ENCODE measurements at places on chromosomes 4 and X.

- H3K4me3 ChIP-seq: no peak overlapping the region
- H3K4me1 ChIP-seq: no peaks in the 10 kb centered on the region
Observed at GRCh38 chr4:120156120-120156718, 89.6 kb upstream of the MAD2L1 start.

GRCh38 chr4:53654300-53654758, 63.0 kb upstream of the LNX1 start:
- no peak overlapping the region for H3K4me3 ChIP-seq
- DNase-seq: no peak
- no peak overlapping the region for H3K27ac ChIP-seq
- no peaks in the 10 kb centered on the region for H3K4me1 ChIP-seq
- no peaks in the 10 kb centered on the region for H3K36me3 ChIP-seq
- peaks cover 8% of the 10 kb centered on the region for H3K27me3 ChIP-seq

GRCh38 chr4:105551965-105552746, at the start of gene ARHGEF38:
TSS of gene ARHGEF38 (plus strand) at chr4:105552620. CDS start at chr4:105552766, 146 bp downstream.
- H3K4me1 ChIP-seq: peaks cover 6% of the 10 kb centered on the region
- H3K27ac ChIP-seq: no peak within 1 kb of the TSS
- DNase-seq: no peak
- H3K36me3 ChIP-seq: no peaks in the 10 kb centered on the region
- H3K27me3 ChIP-seq: no peaks in the 10 kb centered on the region

GRCh38 chrX:71301195-71301924, at the start of gene ITGB1BP2:
TSS of gene ITGB1BP2 (plus strand) at chrX:71301750. CDS start at chrX:71301807, 57 bp downstream.
- H3K4me3 ChIP-seq: no peak within 1 kb of the TSS
- no peaks in the 10 kb centered on the region for H3K27me3 ChIP-seq
- H3K36me3 ChIP-seq: no peaks in the 10 kb centered on the region
- H3K27ac ChIP-seq: no peak within 1 kb of the TSS

- no peak overlapping the region for H3K27ac ChIP-seq
- no peaks in the 10 kb centered on the region for H3K27me3 ChIP-seq
- H3K36me3 ChIP-seq: no peaks in the 10 kb centered on the region
Observed at GRCh38 chrX:43560247-43560946, 95.7 kb upstream of the MAOA start.

DNA sequence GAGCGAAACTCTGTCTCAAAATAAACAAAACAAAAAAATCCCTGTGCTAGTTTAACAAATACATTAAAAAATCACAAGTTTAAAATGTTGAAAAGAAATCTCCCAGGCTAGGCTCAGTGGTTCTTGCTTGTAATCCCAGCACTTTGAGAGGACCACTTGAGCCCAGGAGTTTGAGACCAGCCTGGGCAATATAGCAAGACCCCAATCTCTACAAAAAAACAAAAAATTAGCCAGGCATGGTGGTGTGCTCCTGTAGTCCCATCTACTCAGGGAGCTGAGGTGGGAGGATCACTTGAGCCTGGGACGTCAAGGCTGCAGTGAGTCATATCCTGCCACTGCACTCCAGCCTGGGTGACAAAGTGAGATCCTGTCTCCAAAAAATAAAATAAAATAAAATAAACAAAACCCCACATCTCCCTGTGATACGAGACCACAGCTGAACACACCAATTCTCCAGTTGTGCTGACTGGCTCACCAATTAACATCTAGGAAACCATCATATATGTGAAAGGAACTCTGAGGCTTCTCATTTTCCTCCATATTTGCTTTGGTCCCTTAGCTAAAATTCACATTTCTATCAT, 7.3 kb downstream of the RPS4X start:
- no peak overlapping the region for H3K27ac ChIP-seq
- peaks cover 61% of the 10 kb centered on the region for H3K36me3 ChIP-seq
- peaks cover 9% of the 10 kb centered on the region for H3K4me1 ChIP-seq
- H3K4me3 ChIP-seq: no peak overlapping the region
- no peaks in the 10 kb centered on the region for H3K27me3 ChIP-seq
- no peak for DNase-seq

- no peak overlapping the region for H3K27ac ChIP-seq
- no peaks in the 10 kb centered on the region for H3K27me3 ChIP-seq
- H3K4me3 ChIP-seq: no peak overlapping the region
- no peaks in the 10 kb centered on the region for H3K4me1 ChIP-seq
- DNase-seq: no peak
Observed at GRCh38 chr4:19285146-19285545, 966.6 kb upstream of the SLIT2 start.

DNA sequence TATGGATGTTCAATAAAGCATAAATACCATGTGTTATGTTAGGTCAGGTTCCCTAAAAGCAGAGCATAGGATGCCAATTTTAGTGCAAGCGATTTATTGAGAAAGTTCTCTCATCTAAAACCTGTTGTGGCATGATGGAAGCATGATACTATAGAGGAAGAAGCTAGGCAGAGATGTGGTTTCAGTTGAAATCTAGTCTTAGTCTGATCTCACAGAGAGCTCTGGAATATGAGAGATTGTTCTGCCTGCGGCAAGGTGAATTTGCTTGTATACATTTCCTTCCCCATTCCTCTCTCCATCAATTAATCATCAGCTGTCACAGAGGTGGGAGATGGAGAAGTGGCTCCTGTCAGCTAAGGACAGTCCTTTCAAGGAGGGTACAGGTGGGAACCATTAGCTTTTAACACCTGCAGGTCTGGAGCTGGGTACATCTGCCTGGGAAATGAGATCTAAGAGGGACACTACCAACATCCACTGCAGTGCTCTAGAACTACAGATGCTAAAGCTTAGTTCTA, 252.4 kb downstream of the CFAP299 start:
- H3K4me3 ChIP-seq: no peak overlapping the region
- H3K4me1 ChIP-seq: no peaks in the 10 kb centered on the region
- DNase-seq: no peak
- H3K36me3 ChIP-seq: no peaks in the 10 kb centered on the region
- H3K27me3 ChIP-seq: no peaks in the 10 kb centered on the region
- H3K27ac ChIP-seq: no peak overlapping the region

DNA sequence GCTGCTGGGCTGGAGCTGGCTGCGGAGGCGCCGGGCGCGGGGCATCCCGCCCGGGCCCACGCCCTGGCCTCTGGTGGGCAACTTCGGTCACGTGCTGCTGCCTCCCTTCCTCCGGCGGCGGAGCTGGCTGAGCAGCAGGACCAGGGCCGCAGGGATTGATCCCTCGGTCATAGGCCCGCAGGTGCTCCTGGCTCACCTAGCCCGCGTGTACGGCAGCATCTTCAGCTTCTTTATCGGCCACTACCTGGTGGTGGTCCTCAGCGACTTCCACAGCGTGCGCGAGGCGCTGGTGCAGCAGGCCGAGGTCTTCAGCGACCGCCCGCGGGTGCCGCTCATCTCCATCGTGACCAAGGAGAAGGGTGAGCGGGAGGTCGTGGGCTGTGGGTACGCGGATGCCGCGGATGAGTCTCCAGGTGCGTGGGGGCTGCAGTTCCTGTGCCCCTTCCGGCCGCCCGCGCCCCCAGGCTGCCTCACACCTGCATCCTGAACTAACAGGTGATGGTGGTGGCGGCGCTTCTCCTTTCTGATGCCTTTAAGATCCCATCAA, 499 bp downstream of the CYP2U1 start:
- H3K27me3 ChIP-seq: no peaks in the 10 kb centered on the region
- DNase-seq: peak; percentile 38
- no peaks in the 10 kb centered on the region for H3K36me3 ChIP-seq
- H3K27ac ChIP-seq: no peak overlapping the region
- H3K4me1 ChIP-seq: peaks cover 17% of the 10 kb centered on the region
- H3K4me3 ChIP-seq: peak overlapping the region; percentile 91

DNA sequence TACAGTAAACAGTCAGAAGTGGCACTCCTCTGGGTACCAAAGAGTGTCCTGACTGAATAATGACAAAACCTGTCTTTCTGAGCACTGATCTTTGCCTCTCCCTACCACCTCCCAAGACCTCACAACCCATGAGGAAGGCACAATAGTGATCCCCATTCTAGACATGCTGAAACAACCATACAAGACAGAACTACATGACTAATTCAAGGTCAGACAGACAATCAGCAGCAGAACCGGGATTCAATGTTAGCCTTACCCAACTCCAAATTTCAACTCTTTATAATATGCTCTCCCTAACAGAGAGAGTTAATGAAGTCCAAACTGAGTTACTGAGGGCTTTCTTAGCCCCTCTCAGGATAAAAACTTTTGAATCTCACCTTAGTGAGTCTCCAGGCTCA, 71.0 kb downstream of the IRF2 start:
- peaks cover 19% of the 10 kb centered on the region for H3K36me3 ChIP-seq
- H3K27me3 ChIP-seq: no peaks in the 10 kb centered on the region
- no peak for DNase-seq
- no peak overlapping the region for H3K27ac ChIP-seq
- H3K4me3 ChIP-seq: no peak overlapping the region

Measured in T-cell (primary cell).